ENCODE measurements at places on chromosomes 1 and 21.

DNA sequence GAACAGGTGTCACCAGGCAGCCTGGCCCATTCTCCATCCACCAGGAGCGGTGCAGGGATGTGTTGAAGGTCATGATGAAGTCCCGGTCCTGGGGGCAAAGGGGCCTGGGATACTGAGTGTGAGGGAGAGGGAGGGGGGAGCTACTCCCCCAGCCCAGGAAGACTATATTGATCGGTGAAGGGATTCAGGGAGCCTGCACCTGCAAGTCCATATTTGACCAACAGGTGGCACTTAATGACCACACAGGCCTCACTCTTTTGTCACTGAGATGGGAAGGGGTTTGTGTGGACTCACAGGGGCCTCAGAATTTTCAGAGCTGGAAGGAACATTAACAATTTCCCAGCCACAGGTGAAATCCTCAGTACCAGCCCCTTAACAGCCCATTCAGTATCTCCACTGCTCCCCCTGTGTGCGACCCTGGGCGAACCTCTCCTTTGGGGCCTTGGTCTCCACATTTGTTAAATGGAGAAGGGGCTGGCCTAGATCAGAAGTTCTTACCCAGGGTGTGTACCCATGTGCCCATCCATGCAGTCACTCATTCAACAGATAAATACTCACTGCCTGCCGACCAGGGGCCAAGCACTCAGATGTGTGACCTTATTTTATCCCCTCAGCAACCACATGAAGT, 55.6 kb downstream of the NKAIN1 start:
- DNase-seq = peak; percentile 74

GRCh38 chr1:157181790-157182189, 43.6 kb upstream of the ETV3 start:
- DNase-seq = peak; percentile 18

DNA sequence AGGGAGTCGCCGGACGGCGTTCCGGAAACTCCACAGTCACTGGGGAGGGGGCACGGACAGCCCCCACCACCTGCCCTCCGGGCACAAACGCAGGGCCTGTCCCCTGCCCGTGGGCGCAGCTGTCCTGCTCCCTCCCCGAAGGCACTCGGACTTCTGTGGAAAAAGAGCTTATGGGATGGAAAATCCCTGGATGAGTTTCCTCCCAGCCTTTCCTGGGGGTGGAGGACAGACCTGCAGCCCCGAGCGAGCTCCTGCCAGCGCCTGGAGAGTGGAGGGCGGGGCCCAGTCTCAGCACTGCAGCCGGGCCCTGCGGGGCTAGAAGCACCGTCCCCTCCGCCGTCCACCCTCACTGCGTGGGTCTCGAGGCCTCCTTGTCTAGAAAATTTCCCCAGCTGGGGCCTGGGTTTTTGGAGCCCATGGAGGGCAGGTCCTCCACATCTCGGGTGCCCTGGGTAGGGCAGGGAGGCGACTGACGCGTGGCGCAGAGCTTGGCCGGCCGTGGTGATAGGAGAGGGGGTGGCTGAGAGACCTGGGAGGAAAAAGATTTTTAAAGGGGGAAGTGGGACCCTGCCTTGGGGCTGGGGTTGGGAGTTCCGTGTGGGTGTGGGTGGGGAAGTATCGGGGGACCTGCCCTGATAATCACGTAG, 6.4 kb upstream of the COL6A1 start:
- peak; percentile 39 for DNase-seq

DNA sequence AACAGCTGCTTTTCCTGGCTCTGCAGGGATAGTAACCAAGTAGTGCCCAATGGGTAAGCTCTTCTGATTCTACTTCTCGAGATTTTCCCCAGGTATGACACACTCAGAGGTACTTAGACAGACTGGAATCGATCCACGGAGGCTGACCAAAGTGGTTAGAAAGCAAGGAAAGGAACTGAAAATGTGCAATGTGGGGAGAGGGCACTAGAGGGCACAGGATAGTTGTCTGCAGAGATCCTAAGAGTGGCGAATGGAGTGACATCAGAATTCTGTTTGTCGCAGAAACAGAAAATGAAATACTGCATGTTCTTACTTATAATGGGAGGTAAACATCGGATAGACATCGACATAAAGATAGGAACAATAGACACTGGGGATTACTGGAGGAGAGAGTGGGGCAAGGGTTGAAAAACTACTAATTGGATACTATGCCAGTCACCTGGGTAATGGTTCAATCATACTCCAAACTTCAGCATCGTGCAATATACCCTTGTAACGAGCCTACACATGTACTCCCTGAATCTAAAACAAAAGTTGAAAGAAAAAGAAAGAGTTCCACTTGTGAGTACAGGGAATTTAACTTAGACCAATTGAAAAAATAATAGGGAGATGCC, 23.3 kb downstream of the CYP2J2 start:
- DNase-seq = peak; percentile 23

GRCh38 chr1:154157520-154158306, 2.8 kb upstream of the NUP210L start:
- DNase-seq = peak; percentile 18

GRCh38 chr1:156711011-156711817, 5.8 kb upstream of the CRABP2 start:
- no peak for DNase-seq

DNA sequence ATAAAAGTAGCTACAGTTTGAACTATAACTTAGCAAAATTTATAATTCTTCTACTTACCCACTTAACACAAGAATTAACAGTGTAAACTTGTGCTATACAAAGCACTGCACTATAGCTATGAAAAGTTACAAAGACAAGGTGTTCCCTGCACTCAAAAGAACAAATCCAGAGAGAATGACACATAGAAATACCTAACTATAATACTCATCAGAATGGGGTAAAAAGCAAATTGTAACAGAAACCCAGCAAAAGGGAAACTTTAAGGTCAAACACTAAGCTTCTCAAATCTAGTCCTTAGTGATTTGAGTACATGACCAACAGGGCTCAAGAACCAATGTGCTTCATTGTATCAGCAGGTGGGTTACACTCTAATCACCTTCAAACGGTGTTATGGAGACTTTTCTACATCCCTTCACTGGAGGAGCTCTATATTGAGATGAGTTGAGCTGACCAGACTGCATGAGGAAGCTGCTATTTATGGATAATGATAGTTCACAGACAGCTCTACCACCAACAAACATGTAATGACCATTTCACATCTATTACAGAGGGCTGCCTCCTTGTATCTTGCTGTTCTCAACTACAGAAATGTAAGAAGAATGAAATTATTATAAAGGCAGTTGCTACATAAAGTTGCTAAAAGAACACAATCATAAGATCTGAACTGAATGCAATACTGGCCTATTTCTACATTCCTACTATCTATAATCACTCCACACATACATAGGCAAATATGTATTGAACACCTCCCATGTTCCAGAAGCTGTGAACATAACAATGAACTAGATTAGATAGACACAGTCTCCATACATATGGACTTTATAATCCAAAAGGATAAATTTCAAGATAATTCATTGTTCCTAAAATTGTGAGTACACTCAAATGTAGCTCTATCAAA, 47.6 kb downstream of the PIK3R3 start:
- no peak for DNase-seq

GRCh38 chr1:43171312-43171875, 696 bp downstream of the EBNA1BP2 start:
- no peak for DNase-seq

DNA sequence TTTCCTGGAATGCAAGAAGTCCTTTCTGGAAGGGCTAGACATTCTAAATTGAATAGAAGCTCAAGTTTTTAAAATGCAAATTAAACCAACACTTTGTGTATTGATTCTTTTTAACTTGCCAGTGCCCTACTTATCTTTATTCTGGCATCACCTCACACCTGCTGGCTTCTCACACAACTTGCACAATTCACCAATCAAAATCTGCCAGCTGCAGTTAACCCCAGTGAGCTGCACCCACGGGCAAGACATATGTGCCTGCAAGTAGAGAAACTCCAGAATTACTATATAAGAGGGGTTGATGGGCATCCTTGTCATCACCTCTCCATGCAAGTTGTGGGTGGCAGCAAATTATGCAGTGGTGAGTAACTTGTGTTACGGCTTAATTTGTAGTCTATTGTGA, 11.7 kb upstream of the PLPPR4 start:
- DNase-seq = no peak

DNA sequence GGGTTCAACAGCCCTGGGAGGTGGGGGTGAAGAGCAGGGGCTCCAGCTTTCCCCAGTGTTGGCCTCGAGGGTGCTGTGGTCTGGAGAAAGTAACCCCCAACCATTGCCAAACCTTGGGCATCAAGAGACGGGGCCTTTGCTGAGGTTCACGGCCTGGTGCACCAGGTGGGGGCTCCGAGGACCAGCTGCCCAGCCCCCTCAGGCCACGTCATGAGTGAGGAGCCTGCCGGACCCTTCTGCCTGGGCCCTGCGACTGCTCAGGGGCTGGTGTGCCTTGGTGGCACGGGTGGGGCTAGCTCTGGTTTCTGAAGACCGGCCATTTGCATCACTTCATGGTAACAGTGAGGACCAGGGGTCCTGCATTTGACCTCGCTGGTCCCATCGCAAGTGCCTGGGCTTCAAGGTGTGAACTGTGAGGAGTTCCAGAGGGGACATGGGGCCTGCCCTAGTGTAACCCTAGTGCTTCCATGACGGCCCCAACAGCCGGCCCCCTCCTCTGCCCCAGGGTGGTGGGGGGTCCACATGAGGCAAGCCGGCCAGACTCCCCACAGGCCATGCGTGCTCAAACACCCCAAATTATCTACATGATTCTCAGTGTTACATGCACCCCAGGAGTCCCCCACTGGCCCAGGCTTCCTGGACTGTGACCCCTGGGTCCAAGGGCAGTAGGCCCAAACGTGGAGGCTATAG, 13.5 kb downstream of the MORN1 start:
- DNase-seq = no peak

GRCh38 chr1:198042168-198042567, 114.6 kb upstream of the NEK7 start:
- DNase-seq = no peak

DNA sequence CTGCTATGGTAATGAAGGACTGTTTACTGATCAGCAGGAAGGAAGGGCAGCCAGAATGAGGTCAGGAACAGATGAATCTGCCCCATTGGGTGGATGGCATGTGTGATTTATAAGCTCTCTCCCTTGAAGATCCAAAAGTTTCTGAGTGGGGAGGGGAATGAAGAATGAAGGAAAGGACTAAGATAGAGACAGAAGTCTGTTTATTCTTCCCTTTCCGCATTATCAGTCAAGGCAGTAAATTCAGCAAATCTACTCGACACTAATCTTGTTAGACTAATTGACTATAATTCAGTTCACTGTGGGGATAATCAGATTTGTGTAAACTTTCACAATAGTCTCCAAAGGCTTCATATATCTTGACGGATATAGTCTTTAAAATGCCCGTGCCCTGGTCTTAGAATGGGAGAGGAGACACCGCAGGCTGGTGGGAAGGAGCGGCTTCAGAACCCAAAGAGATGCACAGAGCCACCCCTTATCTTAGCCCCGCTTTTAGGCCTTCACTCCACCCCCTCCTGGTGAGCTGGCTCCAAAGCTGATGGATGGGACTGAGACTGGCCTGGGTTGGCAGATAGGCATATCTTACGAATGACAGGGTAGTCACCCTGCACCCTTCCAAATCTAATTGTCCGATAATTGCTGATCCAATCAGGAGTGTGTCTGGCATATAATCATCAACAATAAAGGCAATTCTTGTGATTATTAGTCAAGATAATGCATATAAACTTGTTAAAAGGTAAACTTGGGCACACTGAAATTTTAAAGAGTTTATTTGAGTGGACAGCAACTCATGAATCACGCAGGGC, 76.0 kb upstream of the PPM1J start:
- no peak for DNase-seq
